ENCODE measurements at places on chromosomes 1 and 21.

GRCh38 chr1:22712502-22713271 is 2.0 kb downstream of the EPHB2 start:
- no peak for DNase-seq

GRCh38 chr1:43851561-43852338 is 81.9 kb upstream of the ARTN start:
- no peak for DNase-seq

DNA sequence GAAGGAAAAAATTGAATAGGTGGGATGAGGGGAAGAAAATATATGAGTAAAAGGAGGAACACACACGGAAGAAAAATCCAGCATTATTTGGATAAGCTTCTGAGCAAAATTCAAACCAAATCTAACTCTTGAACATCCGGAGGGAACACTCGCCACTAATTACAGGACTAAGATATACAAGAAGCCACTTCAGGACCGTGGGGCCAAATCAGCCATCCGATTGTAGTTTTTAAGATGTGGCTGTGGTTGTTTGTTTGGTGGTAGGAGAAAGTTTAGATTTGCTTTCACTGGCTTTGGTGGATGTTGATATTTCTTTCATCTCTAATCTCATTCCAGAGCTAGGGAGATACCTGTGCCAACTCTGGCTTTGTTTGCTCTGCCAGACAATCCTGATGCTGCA is 43.7 kb upstream of the ADAMTS1 start:
- DNase-seq, result no peak

DNA sequence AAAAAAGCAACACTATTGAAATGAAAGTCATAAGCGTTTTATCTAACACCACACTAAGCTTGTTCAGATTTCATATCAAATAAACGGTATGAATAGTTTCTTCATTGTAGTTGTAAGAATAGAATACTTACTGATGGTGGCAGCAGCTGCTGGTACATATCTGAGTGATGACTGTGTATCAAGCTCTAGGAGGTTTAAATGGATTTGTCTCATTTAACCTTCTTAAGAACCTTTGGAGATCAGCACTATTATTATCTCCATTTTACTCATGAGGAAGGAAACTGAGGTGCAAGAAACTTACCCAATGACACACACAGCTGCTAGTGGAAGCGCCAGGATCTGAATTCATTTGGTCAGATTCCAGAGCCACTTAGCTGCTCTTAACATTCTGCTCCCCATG is 104.0 kb downstream of the EIF4G3 start:
- no peak for DNase-seq

DNA sequence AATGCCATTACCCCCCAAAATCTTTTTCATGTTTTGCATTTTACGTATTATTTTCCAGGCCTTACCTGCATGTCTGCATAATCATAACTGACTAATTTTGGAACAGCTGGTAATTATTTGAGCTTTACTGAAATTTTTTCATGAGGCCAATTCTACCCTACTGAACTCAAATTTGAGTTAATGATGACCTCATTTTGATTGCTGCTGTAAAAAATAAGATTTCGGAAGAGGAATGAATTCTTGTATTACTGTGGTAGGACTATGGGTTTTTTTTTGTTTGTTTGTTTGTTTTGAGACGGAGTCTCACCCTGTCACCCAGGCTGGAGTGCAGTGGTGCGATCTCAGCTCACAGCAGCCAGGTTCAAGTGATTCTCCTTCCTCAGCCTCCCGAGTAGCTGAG is 2.6 kb upstream of the METTL18 start:
- DNase-seq, result no peak

- DNase-seq, result no peak
These were observed 137.5 kb downstream of the RYR2 start for GRCh38 chr1:237179503-237179902.

GRCh38 chr21:39651206-39651605 is 38.5 kb downstream of the B3GALT5 start:
- no peak for DNase-seq
